T-cell (primary cell): ENCODE measurements at places on chromosomes 11 and 22.
A peak's percentile ranks its signal among the peaks of the same experiment; 100 is the strongest.

DNA sequence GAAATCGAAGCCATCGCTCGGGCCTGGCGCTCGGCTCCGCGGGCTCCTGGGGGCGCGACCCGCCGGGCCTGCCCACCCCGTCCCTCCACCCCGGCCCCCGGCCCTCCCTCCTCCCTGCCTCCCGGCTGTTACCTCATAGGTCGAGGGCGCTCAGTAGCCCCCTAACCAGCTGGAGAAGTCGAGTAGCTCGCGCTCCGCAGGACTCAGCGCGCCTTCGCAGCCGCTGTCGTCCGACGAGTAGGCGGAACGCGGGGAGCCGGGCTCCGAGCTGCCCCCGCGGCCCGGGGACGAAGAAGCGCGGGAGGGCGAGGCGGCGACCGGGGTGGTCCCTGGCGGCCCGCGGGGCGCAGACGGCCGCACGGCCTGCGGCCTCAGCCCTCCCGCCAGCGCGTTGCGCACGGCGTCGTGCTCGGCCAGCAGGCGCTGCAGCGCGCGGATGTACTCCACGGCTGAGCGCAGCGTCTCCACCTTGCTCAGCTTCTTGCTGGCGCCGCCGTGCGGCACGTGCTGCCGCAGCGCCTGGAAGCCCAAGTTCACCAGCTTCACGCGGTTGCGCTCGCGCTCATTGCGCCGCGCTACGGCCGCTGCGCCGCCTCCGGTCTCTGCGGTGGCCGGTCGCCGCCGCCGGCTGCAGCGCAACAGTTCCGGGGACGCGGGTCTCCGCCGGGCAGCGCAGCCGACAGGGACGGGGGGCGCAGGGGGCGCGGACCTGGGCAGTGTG, 627 bp downstream of the ASCL2 start:
- DNase-seq = peak; percentile 75
- H3K27ac ChIP-seq = no peak overlapping the region
- H3K4me3 ChIP-seq = peak overlapping the region; percentile 33
- H3K27me3 ChIP-seq = peaks cover 58% of the 10 kb centered on the region

DNA sequence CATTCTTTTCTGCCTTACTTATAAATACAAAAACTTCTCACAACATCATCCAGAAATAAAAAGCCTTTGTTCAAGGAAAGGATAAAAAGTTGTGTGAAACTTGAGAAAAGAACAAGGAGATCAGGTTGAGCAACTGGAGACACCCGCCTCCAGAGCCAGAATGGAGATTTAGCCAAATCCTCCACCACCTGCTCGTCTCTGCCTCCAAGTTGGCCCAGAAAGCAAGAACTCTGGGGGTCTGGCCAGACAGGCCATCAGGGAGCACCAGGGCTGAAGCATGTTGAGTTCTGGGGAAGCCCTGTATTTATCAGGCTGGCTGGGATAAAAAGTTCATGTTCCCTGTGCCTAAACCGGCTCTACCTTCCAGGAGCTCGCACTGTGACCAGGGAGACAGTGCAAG, 14.9 kb downstream of the SMCO4 start:
- peak overlapping the region; percentile 11 for H3K27ac ChIP-seq
- no peaks in the 10 kb centered on the region for H3K27me3 ChIP-seq
- no peak overlapping the region for H3K4me3 ChIP-seq

GRCh38 chr11:6771926-6772893, at the start of gene OR2AG2:
TSS of gene OR2AG2 (minus strand) at chr11:6771976. CDS start at chr11:6768957, 3,019 bp downstream.
- no peaks in the 10 kb centered on the region for H3K36me3 ChIP-seq
- H3K4me3 ChIP-seq = no peak within 1 kb of the TSS
- H3K27ac ChIP-seq = no peak within 1 kb of the TSS
- no peaks in the 10 kb centered on the region for H3K4me1 ChIP-seq
- DNase-seq = no peak
- no peaks in the 10 kb centered on the region for H3K27me3 ChIP-seq

DNA sequence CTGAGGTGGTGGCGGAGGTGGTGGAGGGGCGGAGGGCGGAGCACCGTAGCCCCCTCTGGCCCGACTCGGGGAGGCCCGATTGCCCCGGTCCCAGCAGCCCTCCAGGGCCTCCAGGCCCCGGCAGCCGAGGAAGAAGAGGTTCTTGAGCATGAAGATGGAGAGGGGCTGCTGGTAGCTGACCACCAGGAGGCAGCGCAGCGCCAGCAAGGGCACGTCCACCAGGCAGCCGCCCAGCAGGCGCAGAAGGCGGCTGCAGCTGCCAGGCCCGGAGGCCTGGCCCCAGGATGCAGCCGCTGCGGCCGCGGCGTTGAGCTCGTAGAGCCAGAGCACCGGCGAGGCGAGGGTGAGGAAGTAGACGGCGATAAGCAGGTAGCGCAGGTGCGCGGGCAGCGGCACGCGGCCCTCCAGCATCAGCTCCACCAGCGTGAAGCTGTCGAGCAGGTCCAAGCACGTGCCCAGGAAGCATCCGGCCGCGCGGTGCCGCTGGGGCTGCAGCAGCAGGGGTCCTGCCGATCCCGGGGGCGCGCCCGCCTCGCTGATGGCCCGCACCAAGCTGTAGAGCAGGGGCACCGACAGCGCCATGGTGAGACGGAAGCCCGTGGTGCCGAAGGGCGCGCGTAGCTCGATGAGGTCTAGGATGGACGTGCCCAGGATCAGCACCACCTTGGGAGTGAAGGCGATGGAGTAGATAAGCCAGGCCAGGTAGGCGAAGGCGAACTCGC, 1.5 kb downstream of the TMEM121B start:
- peaks cover 66% of the 10 kb centered on the region for H3K4me1 ChIP-seq
- no peaks in the 10 kb centered on the region for H3K36me3 ChIP-seq
- no peak overlapping the region for H3K27ac ChIP-seq

- no peak overlapping the region for H3K4me3 ChIP-seq
- H3K4me1 ChIP-seq = no peaks in the 10 kb centered on the region
- no peaks in the 10 kb centered on the region for H3K27me3 ChIP-seq
- H3K27ac ChIP-seq = no peak overlapping the region
- no peaks in the 10 kb centered on the region for H3K36me3 ChIP-seq
These were observed 84.2 kb downstream of the CTTN start for GRCh38 chr11:70482529-70482917.

GRCh38 chr11:32905028-32905667, 12.5 kb downstream of the QSER1 start:
- H3K4me3 ChIP-seq = no peak overlapping the region
- H3K27ac ChIP-seq = no peak overlapping the region
- no peaks in the 10 kb centered on the region for H3K36me3 ChIP-seq
- H3K4me1 ChIP-seq = no peaks in the 10 kb centered on the region
- no peaks in the 10 kb centered on the region for H3K27me3 ChIP-seq

DNA sequence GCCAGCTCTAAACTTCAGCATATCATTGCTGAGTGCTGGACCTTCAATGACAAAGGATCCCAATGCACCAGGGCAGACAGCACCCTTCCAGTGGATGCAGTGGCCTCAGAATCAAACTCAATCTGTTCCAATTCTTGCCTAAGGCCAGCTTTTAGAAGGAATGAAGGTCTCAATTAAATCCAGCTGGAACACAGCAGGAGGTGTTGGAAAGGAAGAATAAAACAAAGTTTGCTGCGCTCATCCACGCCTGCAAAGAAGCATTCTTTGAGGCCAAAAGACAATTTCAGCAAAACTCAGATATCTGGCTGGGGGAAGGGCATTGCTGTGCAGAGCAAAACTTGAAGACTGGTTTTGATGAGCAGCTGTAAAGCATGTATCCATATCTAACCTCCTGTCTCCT, 120.7 kb downstream of the CCDC81 start:
- H3K4me1 ChIP-seq = peaks cover 5% of the 10 kb centered on the region
- H3K27ac ChIP-seq = no peak overlapping the region
- peaks cover 9% of the 10 kb centered on the region for H3K27me3 ChIP-seq
- no peaks in the 10 kb centered on the region for H3K36me3 ChIP-seq

DNA sequence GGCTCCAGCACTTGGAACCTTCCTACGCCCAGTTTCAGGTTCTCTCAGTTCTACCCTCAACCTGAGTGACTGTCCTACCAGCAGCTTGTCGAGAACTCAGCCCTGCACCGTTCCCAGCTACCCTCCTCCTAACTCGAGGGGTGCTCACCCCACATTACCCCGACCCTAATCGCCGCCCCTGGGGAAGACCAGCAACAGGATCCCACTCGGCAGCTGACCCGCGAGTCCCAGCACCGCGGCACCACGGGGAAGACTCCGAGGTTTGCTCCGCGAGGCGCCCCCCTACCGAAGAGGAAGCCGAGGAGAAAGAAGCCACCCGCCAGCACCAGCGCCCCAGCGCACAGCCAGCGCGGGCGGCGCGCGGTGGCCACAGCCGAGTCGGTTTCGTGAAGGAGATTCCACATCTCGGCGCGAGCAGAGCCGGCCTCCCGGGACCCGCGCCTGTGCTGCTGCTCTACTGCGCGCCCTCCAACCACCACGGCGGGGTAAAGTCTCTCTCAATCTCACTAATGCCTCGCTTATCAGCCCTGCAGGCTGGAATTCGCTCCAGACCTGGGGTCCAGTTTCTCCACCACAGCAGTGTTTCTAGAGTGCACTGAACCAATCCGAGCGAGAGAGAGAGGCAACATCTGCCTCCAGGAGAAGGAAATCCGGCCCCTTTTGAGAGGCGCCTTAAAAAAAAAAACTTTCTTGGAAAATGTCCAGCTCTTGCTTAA, at the start of gene FOLH1:
FOLH1 (minus strand) TSS at position 597 of the 716 bp plus-strand sequence; CDS start at position 404, 193 bp downstream.
- no peak within 1 kb of the TSS for H3K4me3 ChIP-seq
- H3K27me3 ChIP-seq = no peaks in the 10 kb centered on the region
- no peaks in the 10 kb centered on the region for H3K4me1 ChIP-seq
- DNase-seq = no peak
- H3K36me3 ChIP-seq = no peaks in the 10 kb centered on the region

GRCh38 chr11:15742626-15743519, 613.5 kb downstream of the SOX6 start:
- DNase-seq = no peak
- H3K27me3 ChIP-seq = no peaks in the 10 kb centered on the region
- H3K4me1 ChIP-seq = no peaks in the 10 kb centered on the region
- no peak overlapping the region for H3K27ac ChIP-seq
